ENCODE measurements at places on chromosomes 16 and 17.

DNA sequence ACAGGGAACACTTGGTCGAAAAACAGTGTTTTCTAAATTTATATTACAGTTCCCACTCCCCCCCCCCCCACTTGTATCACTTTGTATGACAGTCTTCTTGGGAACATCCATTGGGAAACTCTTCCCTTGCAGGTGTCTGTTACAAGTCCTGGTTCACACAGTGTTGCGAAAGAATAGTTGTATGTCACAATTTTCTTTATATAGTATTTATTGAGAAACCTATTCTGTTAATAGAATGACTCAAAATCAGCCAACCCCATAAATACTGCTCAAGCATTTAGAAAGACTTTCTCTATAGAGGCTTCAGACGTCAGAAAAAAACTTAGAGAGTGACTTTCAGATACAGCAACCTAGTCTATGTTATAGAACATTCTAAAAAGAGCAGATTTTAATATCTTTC lies 414.4 kb downstream of the WWOX start:
- DNase-seq, result no peak

GRCh38 chr16:3004781-3005284 lies 7.9 kb upstream of the CLDN9 start:
- DNase-seq, result peak; percentile 71

DNA sequence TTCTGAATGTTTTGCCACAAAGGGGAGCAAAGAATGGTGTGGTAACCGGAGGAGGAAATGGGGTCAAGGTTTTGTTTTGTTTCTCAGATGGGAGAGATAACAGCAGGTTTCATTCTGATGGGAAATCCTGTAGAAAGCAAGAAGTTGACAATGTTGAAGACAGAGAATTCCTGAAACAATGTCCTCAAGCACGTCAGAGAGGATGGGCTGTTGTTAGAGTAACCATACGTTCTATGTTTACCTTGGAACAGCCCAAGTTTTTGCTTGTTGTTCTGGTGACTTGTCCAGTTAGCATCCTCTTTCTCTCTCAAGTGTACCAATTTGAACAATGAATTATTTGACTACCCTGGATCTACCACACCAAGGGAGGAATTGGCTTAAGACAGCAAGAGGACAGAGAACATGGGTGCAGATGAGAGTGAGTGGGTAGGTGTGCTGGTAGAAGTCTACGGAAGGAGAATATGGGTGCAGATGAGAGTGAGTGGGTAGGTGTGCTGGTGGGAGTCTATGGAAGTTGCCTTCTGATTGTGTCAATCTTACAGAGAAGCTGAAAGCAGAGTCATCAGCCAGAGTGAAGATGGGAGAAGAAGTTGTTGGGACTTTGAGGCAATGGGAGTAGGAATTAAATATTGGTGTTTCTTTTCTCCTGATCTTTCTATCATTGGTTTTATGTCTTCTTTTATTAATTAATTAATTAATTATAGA lies 14.8 kb upstream of the NSRP1 start:
- no peak for DNase-seq

- DNase-seq, result no peak
Observed at GRCh38 chr16:67461600-67462278, 19.2 kb downstream of the ATP6V0D1 start.
